ENCODE measurements at places on chromosomes 12 and 14.

- no peaks in the 10 kb centered on the region for H3K27me3 ChIP-seq
- H3K4me3 ChIP-seq = no peak overlapping the region
- no peak overlapping the region for H3K27ac ChIP-seq
- peaks cover 79% of the 10 kb centered on the region for H3K36me3 ChIP-seq
- no peak for DNase-seq
Observed at GRCh38 chr12:49010092-49010668, 8.4 kb downstream of the PRKAG1 start.

DNA sequence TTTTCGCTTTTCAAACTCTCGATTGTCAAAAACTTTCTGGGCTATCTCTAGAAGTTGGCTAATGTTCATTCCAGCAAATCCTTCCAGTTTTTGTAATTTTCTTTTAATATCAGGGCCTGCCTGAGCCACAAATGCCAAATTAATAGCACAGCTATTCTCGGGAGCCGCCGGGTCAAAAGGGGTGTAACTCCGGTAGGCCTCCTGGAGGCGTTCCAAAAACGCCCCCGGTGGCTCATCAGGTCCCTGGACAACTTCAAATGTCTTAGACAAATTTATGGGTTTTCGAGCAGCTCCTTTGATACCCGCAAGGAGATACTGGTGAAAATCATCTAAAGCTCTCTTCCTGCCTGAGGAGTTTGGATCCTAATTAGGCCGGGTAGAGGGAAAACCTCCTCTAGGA is 117.9 kb upstream of the PZP start:
- no peak overlapping the region for H3K4me3 ChIP-seq
- no peak for DNase-seq
- no peak overlapping the region for H3K27ac ChIP-seq
- H3K4me1 ChIP-seq = peaks cover 19% of the 10 kb centered on the region
- H3K27me3 ChIP-seq = no peaks in the 10 kb centered on the region
- no peaks in the 10 kb centered on the region for H3K36me3 ChIP-seq

- DNase-seq = no peak
- no peaks in the 10 kb centered on the region for H3K27me3 ChIP-seq
- no peak overlapping the region for H3K27ac ChIP-seq
- peaks cover 13% of the 10 kb centered on the region for H3K4me1 ChIP-seq
Observed at GRCh38 chr12:106239241-106239950, 8.4 kb downstream of the CKAP4 start.

GRCh38 chr12:41121374-41121773 is 66.7 kb upstream of the PDZRN4 start:
- H3K27me3 ChIP-seq = no peaks in the 10 kb centered on the region
- H3K4me1 ChIP-seq = no peaks in the 10 kb centered on the region
- no peaks in the 10 kb centered on the region for H3K36me3 ChIP-seq
- H3K27ac ChIP-seq = no peak overlapping the region

- peaks cover 11% of the 10 kb centered on the region for H3K36me3 ChIP-seq
- no peak overlapping the region for H3K4me3 ChIP-seq
- no peaks in the 10 kb centered on the region for H3K27me3 ChIP-seq
- no peaks in the 10 kb centered on the region for H3K4me1 ChIP-seq
- H3K27ac ChIP-seq = no peak overlapping the region
- no peak for DNase-seq
Observed at GRCh38 chr14:62778310-62778709, 266.9 kb downstream of the KCNH5 start.

DNA sequence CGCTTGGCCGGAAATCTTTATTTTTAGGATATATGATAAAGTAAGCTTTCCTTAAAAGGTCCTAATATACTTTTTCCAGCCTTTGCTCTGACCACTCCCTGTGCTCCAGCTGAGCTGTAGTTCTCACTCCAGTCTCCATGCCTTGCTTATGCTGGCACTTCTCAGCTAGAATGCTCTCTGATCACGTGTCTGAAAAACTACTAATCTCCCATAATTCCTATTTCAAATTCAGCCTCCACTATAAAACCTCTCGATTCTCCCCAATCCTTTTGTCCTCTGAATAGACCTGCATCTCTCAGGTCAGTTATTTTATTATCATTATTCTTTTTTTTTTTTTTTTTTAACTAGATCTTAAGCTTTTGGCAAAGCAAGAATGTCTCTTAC is 3.7 kb downstream of the BIN2 start:
- peaks cover 48% of the 10 kb centered on the region for H3K36me3 ChIP-seq
- H3K27me3 ChIP-seq = no peaks in the 10 kb centered on the region
- peak overlapping the region; percentile 97 for H3K27ac ChIP-seq
- peak overlapping the region; percentile 88 for H3K4me3 ChIP-seq
- no peak for DNase-seq
- H3K4me1 ChIP-seq = peaks cover 86% of the 10 kb centered on the region

DNA sequence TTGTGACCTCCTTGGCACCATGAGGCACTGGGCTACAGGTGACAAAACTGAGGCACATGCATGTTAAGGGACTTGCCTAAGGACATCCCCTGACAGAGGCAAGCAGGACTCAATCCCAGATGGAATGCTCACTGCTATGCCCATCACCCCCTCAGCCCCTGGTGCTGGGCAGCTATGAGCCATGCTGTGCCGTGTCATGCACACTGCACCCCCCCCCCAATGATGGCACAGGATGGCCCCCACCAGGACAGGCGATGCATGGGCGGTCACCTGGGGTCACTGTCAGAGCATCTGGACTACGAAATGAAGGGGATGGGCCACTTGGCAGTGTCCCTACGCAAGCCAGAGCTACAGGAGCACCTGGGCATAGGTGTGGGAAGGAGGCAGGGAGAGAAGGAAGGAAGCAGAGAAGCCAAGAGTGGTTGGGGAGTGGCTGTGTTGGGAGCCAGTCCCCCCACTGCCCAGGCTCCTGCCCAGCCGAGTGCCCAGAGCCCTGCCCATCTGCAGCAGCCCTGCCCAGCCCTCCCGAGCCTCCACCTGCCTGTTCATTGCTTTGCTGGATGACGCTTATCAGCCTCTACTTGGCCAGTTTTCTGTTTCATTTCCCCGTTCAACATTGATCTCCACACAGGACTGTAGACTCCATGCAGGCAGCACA is 84.9 kb upstream of the DIO3 start:
- no peak for DNase-seq
- no peaks in the 10 kb centered on the region for H3K36me3 ChIP-seq
- no peaks in the 10 kb centered on the region for H3K4me1 ChIP-seq
- no peak overlapping the region for H3K4me3 ChIP-seq
- no peak overlapping the region for H3K27ac ChIP-seq

GRCh38 chr12:118302053-118302452 is 70.7 kb downstream of the TAOK3 start:
- no peak overlapping the region for H3K4me3 ChIP-seq
- no peaks in the 10 kb centered on the region for H3K27me3 ChIP-seq
- no peak for DNase-seq
- no peak overlapping the region for H3K27ac ChIP-seq

GRCh38 chr14:100144996-100145646 is 14.3 kb downstream of the DEGS2 start:
- H3K27ac ChIP-seq = peak overlapping the region; percentile 12
- no peaks in the 10 kb centered on the region for H3K27me3 ChIP-seq
- no peak for DNase-seq
- H3K4me3 ChIP-seq = peak overlapping the region; percentile 20
- peaks cover 29% of the 10 kb centered on the region for H3K36me3 ChIP-seq

- H3K4me3 ChIP-seq = no peak overlapping the region
- no peaks in the 10 kb centered on the region for H3K36me3 ChIP-seq
- no peaks in the 10 kb centered on the region for H3K27me3 ChIP-seq
- DNase-seq = no peak
Observed at GRCh38 chr12:83826112-83826511, 1086.5 kb downstream of the SLC6A15 start.

DNA sequence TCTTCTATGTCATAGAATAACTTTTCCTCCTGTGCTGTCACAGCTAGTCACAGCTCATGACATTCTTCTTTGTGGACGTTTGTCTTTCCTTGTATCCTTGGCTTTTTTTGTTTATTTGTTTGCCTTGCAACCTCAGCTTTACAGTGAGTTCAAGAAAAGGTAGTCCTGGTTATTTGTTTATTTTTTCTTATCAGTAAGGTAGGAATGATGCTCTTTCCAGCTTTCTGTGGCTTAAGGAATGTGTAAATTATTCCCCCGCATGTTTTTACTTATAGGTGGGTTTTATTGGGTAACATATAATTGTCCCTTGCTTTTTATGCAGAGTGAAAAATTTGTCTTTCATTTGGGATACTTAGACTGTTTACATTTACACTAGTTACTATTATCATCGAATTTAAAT is 1673.6 kb upstream of the FLRT2 start:
- H3K4me1 ChIP-seq = no peaks in the 10 kb centered on the region
- DNase-seq = no peak
- no peaks in the 10 kb centered on the region for H3K27me3 ChIP-seq
- no peaks in the 10 kb centered on the region for H3K36me3 ChIP-seq
- no peak overlapping the region for H3K4me3 ChIP-seq
- no peak overlapping the region for H3K27ac ChIP-seq

GRCh38 chr14:75315144-75315543 is 36.5 kb downstream of the FOS start:
- H3K4me1 ChIP-seq = peaks cover 5% of the 10 kb centered on the region
- no peaks in the 10 kb centered on the region for H3K27me3 ChIP-seq
- DNase-seq = no peak
- H3K36me3 ChIP-seq = no peaks in the 10 kb centered on the region
- H3K27ac ChIP-seq = peak overlapping the region; percentile 49

- H3K27ac ChIP-seq = peak overlapping the region; percentile 21
- no peak overlapping the region for H3K4me3 ChIP-seq
- H3K27me3 ChIP-seq = no peaks in the 10 kb centered on the region
- H3K36me3 ChIP-seq = peaks cover 23% of the 10 kb centered on the region
Observed at GRCh38 chr12:32043928-32044549, 62.6 kb upstream of the BICD1 start.

DNA sequence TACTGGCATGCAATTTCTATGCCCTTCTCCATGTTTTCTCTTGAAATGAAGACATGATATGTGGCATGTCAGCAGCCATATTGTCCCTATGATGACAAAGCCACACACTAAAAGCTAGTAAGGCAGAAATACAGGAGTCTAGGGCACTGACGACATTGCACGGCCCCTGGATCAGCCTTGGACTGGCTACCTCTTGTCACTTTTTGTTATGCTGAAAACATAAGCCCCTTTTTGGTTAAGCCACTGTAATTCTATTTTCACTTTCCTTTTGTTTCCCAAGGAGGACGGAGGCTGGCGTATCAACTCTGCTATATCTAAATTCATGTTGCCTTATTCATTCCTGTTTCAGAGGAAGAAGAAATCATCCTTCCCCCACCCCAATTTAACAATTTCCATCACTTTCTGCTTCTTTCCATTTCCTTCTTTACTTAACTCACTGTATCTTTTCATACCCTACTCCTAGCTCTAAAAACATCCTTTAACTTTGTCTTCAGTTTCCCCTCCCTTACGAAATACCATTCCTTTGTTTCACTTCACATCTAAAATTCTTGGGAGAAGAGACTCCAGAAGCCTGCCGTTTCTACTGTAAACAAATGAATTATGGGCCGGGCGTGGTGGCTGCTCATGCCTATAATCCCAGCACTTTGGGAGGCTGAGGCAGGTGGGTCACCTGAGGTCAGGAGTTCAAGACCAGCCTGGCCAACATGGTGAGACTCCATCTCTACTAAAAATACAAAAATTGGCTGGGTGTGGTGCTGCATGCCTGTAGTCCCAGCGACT is 364.1 kb downstream of the PCNX1 start:
- H3K4me1 ChIP-seq = peaks cover 14% of the 10 kb centered on the region
- no peak overlapping the region for H3K27ac ChIP-seq
- H3K4me3 ChIP-seq = no peak overlapping the region
- no peaks in the 10 kb centered on the region for H3K27me3 ChIP-seq

- H3K27me3 ChIP-seq = no peaks in the 10 kb centered on the region
- no peak for DNase-seq
- no peak overlapping the region for H3K4me3 ChIP-seq
- H3K36me3 ChIP-seq = no peaks in the 10 kb centered on the region
- H3K4me1 ChIP-seq = peaks cover 46% of the 10 kb centered on the region
Observed at GRCh38 chr12:108576660-108577234, 14.4 kb downstream of the ISCU start.

DNA sequence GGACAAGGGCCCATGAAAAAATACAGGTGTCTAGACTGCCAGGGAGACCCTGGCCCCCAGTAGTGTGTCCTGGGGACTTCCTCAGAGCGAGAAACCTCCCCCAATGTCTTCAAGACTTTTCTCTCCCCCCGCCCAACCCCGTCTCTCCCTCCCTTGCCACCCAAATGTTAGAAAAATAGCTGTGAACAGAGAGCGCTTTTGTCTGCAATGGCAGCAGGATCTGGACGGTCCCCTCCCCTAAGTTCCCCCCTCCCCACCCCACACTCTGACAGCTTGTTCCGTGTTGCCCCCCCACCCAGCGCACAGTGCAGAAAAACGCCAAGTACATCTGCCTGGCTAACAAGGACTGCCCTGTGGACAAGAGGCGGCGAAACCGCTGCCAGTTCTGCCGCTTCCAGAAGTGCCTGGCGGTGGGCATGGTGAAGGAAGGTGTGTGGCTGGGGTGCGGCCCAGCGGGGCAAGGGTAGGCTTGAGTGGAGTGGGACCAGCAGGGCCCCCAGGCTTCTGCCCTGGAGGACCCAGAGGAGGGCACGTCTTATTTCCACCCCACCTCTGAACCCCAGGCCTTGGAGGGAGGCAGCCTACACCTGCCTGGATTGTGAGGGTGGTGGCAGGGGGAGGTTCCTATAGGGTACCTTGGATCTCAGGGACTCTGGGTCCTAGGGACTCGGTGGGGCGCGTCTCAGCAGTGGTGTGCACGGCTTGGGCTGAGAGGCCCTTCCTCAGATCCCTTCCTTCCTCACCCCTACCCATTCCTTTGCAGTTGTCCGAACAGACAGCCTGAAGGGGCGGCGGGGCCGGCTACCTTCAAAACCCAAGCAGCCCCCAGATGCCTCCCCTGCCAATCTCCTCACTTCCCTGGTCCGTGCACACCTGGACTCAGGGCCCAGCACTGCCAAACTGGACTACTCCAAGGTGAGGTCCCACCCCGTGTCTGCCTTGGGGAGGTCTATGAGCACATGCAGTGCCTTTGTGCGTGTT is 4.8 kb downstream of the NR4A1 start:
- no peaks in the 10 kb centered on the region for H3K36me3 ChIP-seq
- no peak overlapping the region for H3K27ac ChIP-seq
- peaks cover 21% of the 10 kb centered on the region for H3K4me1 ChIP-seq

DNA sequence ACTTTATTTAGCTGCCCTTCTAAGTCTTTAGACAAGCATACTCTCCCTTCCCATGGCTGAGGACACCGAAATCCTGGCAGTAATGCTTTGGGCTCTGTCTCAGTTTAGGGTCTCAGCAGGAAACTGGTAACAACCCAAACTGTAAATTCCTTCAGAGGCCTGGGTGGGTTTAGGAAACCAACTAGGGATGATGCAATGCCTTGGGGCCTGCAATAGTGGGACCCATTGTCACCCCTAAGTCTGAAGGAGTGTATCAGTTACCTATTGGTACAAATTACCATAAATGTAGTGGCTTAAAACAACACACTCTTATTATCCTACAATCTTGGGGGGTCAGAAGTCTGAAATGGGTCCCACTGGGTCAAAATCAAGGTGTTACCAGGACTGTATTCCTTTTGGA is 36.0 kb downstream of the DHRS2 start:
- no peak overlapping the region for H3K27ac ChIP-seq
- no peak overlapping the region for H3K4me3 ChIP-seq
- H3K4me1 ChIP-seq = no peaks in the 10 kb centered on the region

GRCh38 chr12:80235944-80236343 is 136.6 kb downstream of the OTOGL start:
- H3K4me3 ChIP-seq = no peak overlapping the region
- H3K27ac ChIP-seq = no peak overlapping the region
- no peaks in the 10 kb centered on the region for H3K36me3 ChIP-seq
- H3K27me3 ChIP-seq = peaks cover 8% of the 10 kb centered on the region
- no peaks in the 10 kb centered on the region for H3K4me1 ChIP-seq
- no peak for DNase-seq

- no peak overlapping the region for H3K4me3 ChIP-seq
- no peaks in the 10 kb centered on the region for H3K27me3 ChIP-seq
- no peaks in the 10 kb centered on the region for H3K4me1 ChIP-seq
- H3K36me3 ChIP-seq = peaks cover 5% of the 10 kb centered on the region
- H3K27ac ChIP-seq = no peak overlapping the region
- peak; percentile 81 for DNase-seq
Observed at GRCh38 chr12:93502802-93503623, 35.7 kb downstream of the MRPL42 start.

Data from naive thymus-derived CD8-positive, alpha-beta T cell (primary cell).